CD8-positive, alpha-beta memory T cell (primary cell): ENCODE measurements at places on chromosomes 11 and 22. TPM values are rescaled to one million over a fixed set of nuclear protein-coding genes. Genes with fewer than 3 reads are reported as not detected.

The MYOD1 gene
- total RNA-seq: not detected

The OR2AT4 gene
- total RNA-seq: not detected

The SLC22A12 gene
- total RNA-seq: not detected

The SNX19 gene
- total RNA-seq: 44.4 TPM

The KRTAP5-10 gene
- not detected for total RNA-seq

The FAM83F gene
- total RNA-seq: 0.51 TPM

The RIMBP3B gene
- 0.39 TPM for total RNA-seq

The OR52I1 gene
- total RNA-seq: not detected

The PGA5 gene
- not detected for total RNA-seq

The GAL gene
- 1.7 TPM for total RNA-seq

The TIGD3 gene
- 0.91 TPM for total RNA-seq

The SCGB1A1 gene
- not detected for total RNA-seq

The CNGA4 gene
- not detected for total RNA-seq

The HIPK3 gene
- total RNA-seq: 50.9 TPM

The CALCA gene
- total RNA-seq: not detected

The DAGLA gene
- total RNA-seq: 0.11 TPM

The MRGPRX3 gene
- total RNA-seq: not detected

The CLTCL1 gene
- 0.88 TPM for total RNA-seq

The TREH gene
- not detected for total RNA-seq

The CARD18 gene
- not detected for total RNA-seq

The AQP11 gene
- total RNA-seq: 0.11 TPM

The RHOD gene
- total RNA-seq: 1.7 TPM

The TRPM5 gene
- not detected for total RNA-seq

The UBQLNL gene
- not detected for total RNA-seq

The OR5B21 gene
- total RNA-seq: 0.42 TPM

The APOA5 gene
- not detected for total RNA-seq

The BTG4 gene
- total RNA-seq: not detected

The RTN4RL2 gene
- total RNA-seq: 0.27 TPM

The GP1BB gene
- total RNA-seq: not detected

The OR51F2 gene
- not detected for total RNA-seq

The GGTLC3 gene
- total RNA-seq: not detected

The PIWIL4 gene
- total RNA-seq: 0.58 TPM

The OR5P2 gene
- not detected for total RNA-seq

The IFITM10 gene
- total RNA-seq: 0.95 TPM

The KDM4E gene
- total RNA-seq: not detected

The ACAD8 gene
- total RNA-seq: 28.2 TPM

The PLEKHB1 gene
- total RNA-seq: 9.1 TPM

The PLXNB2 gene
- 13.4 TPM for total RNA-seq
